ENCODE measurements at places on chromosomes 1 and 21.
A peak's percentile ranks its signal among the peaks of the same experiment; 100 is the strongest.

- DNase-seq = no peak
Observed at GRCh38 chr1:110482662-110483307, 31.8 kb downstream of the PROK1 start.

DNA sequence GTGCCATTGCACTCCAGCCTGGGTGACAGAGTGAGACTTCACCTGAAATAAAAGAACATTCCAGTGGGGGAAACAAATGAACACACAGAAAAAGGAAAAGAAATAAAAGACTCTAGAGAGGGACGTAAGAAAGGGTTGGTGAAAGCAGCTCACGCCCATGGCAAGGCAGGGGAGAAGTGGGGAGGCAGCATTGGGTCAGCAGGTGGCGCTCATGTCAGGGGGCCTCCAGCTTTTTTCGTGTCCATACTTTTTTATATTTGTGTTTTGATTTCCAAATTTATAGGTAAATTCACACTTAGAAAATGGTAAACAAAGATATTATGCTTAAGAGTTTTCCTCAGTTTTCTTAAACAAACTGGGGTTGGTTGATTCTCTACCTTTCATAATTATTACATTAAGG is 45.5 kb downstream of the VPS13D start:
- peak; percentile 32 for DNase-seq

DNA sequence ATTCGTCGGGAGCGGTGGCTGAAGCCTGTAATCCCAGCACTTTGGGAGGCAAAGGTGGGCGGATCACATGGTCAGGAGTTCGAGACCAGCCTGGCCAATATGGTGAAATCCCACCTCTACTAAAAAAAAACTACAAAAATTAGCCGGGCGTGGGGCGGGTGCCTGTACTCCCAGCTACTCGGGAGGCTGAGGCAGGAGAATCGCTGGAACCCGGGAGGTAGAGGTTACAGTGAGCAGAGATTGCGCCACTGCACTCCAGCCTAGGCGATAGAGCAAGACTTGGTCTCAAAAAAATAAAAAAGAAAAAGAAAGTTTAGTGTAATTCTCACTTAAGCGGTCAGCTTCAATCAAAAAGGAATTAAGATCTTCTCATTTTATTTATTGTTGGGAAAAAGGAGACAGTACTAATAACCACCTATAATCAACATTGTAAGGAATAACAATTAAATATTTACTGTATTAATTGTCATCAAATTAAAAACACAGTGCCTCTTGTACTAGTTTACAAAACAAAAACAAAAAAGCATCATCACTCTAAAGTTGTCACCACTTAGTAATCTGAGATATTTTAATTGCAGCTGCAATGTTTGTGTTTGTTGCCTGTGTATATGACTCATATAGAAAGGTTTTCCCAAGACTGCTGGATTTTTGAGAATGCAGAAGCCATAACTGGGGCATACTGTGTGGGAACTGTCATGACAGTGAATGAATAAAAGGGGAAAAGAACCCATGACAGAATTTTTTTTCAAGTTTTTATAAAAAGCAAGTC is 3.7 kb downstream of the FBXO42 start:
- no peak for DNase-seq

DNA sequence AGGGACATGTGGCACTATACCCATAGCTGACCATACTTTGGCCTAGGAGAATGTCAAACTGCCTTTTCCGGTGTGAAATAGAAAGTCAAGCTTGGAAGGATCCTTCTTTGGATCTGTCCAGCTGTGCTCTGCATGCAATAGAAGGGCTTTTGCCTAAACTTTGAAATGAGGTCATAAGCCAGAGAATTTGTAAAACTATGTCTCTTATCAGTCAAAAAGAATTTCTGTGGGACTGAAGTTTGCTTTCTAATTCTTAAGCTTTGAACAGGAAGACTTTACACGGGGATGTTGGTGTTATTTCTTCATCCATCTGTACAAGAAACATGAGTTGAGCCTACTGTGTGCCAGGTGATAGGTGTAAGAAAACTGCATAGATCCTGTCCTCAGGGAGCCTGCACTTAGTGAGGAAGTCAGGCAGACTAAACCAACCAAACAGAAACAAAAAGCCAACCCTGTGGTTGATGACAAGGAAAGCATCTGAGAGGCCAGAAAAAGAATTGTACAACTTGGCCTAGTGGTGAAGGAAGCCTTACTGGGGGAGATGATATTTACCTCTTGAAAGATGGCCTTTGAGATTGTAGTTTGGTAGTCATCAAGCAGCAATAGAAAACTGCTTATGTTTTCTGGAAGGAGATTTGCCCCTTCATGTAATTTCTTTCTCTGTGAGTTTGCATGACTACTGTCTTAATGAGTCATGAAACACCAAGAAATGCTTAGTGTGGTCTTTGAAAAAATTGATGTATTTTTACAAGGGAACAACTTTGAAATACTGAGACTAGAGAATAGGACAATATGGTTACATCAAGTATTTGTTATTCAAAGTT is 24.8 kb downstream of the TGFB2 start:
- DNase-seq = no peak

DNA sequence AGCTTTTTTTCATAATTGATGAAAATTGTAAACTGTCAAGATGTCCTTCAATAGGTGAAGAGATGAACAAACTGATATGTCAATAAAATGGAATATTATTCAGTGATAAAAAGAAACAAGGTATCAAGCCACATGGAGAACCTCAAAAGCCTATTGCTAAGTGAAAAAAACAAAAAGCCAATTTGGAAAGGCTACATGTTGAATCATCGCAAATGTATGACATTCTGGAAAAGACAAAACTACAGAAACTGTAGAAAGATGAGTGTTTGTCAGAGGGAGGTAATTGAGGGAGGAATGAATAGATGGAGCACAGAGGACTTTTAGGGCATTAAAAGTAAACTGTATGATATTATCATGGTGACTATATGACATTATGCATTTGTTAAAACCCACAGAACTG is 34.5 kb upstream of the USP25 start:
- DNase-seq = no peak

DNA sequence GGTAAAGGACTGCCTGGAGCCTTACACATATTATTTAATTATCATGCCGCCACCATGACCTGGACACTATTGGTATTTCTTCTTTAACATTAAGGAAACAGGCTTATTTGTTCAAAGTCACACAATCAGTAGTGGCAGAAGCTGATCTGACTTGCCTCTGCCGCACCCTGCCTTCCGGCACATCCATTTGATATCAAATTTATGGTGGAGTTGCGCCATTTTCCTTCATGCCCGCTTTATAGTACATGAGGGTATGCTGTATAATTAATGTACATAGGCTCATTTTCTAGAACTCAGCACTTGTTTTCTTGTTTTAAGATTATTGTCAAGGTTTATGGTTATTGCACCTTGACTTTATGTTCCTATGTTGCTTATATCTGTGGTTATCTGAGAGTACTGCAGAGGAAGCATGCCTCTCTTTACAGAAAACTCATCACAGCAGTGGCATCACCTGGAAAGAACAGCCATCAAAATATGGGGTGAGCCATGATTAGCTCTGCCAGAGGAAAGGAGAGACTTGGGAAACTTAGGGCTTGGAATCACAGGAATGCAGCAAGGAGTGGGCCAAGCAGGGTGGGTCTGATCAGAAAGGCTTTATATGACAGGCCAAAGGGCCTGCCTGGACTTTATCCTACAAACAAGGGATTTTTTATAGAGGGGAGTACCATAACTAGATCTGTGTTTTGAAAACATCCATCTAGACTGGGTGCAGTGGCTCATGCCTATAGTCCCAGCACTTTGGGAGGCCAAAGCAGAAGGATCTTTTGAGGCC is 72.2 kb upstream of the GJB5 start:
- no peak for DNase-seq

DNA sequence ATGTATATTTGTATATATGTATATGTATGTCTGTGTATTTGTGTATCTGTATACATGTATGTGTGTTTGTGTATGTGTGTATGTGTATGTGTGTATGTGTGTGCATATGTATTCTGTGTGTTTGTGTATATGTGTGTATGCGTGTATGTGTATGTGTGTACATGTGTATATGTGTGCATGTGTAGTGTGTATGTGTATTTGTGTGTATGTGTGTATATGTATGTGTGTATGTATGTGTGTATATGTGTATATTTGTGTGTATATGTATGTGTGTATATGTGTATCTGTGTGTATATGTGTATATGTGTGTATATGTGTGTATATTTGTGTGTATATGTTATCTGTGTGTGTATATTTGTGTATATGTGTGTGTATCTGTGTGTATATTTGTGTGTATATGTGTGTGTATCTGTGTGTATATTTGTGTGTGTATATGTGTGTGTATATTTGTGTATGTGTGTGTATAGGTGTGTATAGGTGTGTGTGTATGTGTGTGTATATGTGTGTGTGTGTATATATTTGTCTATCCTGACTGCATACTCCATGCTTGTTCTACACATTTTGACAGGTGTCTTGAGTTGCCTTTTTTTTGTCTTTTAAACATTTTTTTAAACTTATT is 101.5 kb downstream of the SCCPDH start:
- no peak for DNase-seq

- DNase-seq = no peak
Observed at GRCh38 chr21:16285605-16286126, 555.9 kb downstream of the USP25 start.

GRCh38 chr1:180155182-180155682 is 563 bp downstream of the QSOX1 start:
- DNase-seq = no peak

GRCh38 chr21:40466893-40467483 is 380.0 kb downstream of the DSCAM start:
- no peak for DNase-seq

GRCh38 chr1:55363268-55363667 is 148.1 kb upstream of the USP24 start:
- no peak for DNase-seq

- DNase-seq = no peak
Observed at GRCh38 chr1:8202182-8202905, 115.6 kb upstream of the SLC45A1 start.

DNA sequence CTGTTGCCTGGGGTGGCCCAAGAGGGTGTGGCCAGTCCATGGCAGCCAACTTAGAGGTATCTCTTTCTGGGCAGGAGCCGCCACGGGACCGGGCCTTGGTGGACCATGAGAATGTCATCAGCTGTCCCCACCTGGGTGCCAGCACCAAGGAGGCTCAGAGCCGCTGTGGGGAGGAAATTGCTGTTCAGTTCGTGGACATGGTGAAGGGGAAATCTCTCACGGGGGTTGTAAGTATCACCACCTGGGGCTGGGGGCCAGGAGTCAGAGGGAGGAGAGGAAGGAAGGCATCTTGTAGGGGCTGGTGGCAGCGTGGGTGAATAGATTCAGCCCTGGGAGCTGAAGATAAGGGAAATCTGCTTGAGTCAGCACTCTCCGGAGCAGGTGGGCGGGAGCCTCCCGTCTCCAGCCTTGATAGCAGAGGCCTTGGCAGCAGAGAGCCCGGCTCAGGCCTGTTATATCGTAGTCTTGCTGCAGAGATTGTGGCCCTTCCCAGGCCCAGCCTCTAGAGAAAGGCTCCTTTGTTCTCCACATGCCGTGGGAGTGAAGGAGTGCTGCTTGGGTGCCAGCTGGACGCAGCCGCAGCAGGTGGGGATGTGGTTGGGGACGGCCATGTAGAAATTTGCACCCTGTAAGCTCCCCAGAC is 25.4 kb downstream of the PHGDH start:
- DNase-seq = no peak

GRCh38 chr21:34054259-34054658 is 19.1 kb upstream of the MRPS6 start:
- no peak for DNase-seq

- DNase-seq = no peak
Observed at GRCh38 chr1:6239950-6240768, 3.8 kb upstream of the HES3 start.

DNA sequence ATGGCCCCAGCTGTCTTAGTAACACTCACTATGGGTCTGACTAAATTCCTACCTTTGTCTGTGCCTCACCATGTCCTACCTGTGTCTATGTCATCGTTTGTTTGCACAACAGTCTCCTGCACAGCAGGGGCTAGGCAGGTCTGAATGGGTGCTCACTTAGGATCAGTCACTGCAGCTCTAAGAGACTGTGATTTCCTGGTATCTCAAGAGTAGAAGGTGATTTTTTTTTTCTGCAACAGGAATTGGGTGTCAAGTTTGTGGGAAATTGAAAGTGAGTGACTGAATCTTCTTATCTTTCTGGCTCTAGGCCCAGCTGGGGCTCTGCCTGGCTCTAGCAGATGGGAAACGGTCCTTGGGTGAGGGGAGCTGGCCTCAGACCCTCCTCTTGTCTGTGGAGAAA is 46.4 kb upstream of the TRABD2B start:
- no peak for DNase-seq

DNA sequence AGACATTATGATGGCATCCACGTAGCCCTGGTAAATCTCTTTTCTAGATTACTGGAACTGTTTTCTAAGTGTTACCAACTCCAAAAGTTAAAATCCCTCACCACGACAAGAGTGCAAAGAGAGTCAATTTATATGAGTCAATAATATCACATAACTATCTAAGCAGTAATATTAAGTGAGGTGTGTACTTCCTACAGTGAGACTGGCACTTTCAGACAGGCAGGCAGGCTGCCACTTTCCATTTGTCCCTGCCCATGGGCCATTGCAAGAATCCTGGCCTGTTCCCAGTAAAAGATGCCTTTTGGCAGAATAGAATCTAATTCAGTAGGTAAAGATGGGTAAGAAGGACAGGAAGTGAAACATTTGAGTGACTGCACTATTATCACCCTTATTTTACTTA is 355.6 kb downstream of the PTBP2 start:
- DNase-seq = no peak

- DNase-seq = no peak
Observed at GRCh38 chr1:27567971-27568299, 36.0 kb downstream of the AHDC1 start.

DNA sequence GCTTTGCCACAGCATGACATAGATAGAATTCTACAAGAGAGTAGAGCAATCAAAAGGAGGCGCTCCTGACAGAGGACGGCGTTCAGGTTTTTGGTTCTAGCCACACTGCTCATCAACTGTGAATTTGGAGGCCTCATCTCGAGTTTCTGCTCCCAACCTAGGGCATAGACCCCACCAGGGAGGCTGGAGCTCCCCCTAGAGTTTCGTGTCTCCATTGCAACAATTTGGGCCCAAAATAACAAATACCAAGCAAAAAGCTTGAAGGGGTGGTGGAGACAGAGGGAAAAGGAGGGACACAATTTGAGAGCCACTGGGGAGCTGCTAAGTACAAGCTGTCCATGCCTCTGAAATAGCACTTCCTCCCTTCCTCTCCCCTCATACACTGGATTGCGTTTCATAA is 297.0 kb downstream of the GPATCH2 start:
- no peak for DNase-seq

- DNase-seq = no peak
Observed at GRCh38 chr1:171664976-171665375, 12.5 kb upstream of the MYOC start.
